ENCODE measurements at places on chromosomes 2 and 18.

DNA sequence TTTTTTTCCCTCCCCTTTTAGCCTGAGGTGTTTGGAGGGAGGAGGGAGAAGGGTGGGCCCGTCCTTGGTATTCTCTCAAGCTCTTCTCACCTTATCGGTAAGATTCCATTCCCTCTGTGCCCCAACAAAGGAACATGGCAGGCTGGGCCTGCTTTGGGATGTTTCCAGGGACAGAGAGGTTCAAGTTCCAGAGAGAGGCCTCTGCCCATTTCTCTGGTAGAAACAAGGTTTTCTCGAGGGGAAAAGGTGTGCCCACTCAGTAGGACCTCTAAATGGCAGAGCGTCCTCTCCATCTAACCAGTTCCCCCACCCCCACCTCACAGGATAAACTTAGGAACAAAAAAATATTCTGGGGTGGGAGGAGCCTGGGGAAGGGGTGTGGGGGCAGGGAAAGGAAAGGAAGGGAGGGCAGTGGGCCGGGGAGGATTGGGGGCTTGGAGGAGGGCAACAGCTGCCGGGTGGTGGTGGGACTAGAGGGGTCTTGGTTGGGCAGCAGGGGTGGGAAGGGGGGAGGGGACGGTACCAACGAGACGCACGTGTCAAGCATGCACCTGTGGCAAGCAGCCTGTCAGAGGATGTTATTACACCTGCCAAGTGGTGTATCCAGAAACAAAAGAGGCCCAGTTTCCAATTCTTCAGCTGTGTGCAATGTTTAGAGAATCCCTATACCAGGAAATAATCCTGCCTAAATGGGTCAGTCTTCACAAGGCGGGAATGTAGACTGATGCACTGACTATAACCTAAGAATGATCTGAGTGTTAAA lies 2.1 kb downstream of the PCBP1 start:
- DNase-seq, result no peak

DNA sequence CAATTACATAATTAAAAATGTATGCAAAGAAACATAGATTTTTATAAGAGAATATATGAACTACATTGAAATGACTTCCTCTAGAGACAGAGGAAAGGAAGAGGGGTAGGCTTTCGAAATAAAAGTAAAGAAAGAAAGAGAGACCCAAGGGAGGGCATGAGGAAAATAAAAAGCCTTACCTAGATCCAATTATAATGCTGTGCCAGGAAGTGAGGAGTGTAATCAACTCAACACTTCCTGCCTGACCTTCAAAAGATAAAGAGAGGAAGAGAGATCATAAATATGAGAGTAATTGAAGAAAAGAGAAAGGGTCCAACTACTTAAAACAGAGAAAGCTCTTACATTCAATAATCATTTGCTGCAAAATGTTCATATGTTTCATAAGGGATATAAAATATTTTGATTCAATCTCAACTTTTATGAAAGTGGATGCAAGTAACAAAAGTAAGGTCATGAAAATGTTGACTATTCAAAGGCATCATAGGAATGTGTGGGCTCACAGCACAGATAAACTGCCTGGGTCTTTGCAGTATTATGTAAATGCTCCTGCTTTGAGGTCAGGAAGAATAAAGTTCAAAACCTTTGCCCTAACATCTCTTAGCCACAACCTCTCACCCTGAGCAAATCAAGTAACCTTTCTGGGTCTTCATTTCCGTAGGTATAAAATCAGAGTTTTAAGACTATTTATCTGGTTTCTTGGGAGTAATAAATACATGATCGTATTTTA lies 1237.7 kb downstream of the LRP1B start:
- DNase-seq, result no peak

- DNase-seq, result no peak
Observed at GRCh38 chr2:199405241-199405640, 52.5 kb downstream of the SATB2 start.

DNA sequence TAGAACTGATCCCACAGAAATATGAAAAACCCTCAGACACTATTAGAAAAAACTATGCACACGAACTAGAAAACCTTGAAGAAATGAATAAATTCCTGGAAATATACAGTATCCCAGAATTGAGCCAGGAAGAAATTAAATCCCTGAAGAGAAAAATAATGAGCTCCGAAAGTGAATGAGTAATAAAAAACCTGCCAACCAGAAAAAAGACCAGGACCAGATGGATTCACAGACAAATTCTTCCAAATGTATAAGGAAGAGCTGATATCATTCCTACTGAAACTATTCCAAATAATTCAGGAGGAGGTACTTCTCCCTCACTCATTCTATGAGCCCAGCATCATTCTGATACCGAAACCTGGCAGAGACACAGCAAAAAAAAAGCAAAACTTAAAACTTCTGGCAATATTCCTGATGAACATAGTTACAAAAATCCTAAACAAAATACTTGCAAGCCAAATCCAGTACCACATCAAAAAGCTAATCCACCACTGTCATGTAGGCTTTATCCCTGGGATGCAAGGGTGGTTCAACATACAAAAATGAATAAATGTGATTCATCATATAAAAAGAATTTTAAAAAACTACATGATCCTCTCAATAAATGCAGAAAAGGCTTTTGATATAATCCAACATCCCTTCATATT lies 1397.6 kb upstream of the DDX18 start:
- no peak for DNase-seq

GRCh38 chr2:29495068-29495467 lies 379.9 kb downstream of the CLIP4 start:
- DNase-seq, result no peak

DNA sequence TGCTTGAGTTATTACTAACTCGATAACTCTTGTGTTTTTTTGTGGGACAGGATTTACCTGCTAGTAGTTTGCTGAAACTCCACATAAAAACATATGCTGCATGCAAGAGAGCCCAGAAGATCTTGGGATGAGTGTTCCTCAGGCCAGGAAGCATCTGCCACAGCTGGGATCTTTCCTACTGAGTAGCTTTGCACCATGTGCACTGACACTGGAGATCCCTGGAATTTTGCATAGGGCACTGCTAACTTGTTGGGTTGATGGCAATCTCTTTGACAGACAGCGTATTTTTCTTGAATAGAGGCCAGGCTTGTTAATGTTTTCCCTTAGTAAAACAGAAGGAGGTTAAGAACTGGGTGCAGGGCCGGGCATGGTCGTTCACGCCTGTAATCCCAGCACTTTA lies 808 bp upstream of the SERPINB11 start:
- DNase-seq, result no peak

- no peak for DNase-seq
Observed at GRCh38 chr2:201915446-201915845, 109.1 kb downstream of the CDK15 start.

- DNase-seq, result no peak
Observed at GRCh38 chr2:241926541-241927311, 57.2 kb downstream of the RTP5 start.

GRCh38 chr18:9685615-9685890 lies 22.5 kb upstream of the RAB31 start:
- DNase-seq, result no peak

Measured in stimulated activated CD8-positive, alpha-beta memory T cell treated with anti-CD3 and anti-CD28 coated beads, Interleukin-4, amount 100 ng/mL, for 1 hour (primary cell).